SK-N-SH (cell line): ENCODE measurements at places on chromosomes 1 and 21. TPM values are rescaled to one million over a fixed set of nuclear protein-coding genes. Genes with fewer than 3 reads are reported as not detected.

The FAM151A gene
- polyA plus RNA-seq: not detected in 2 replicates

The RGS18 gene
- polyA plus RNA-seq: not detected in 2 replicates

The IVL gene
- polyA plus RNA-seq: 0.64 and 0.86 TPM in 2 replicates

The MR1 gene
- 7.0 and 9.7 TPM in 2 replicates for polyA plus RNA-seq

The ASCL5 gene
- polyA plus RNA-seq: 0.05 TPM in 1 of 2 replicates, not detected in the other

The FAM177B gene
- not detected in 2 replicates for polyA plus RNA-seq

The LCE2A gene
- not detected in 2 replicates for polyA plus RNA-seq

The MEX3A gene
- polyA plus RNA-seq: 15.1 and 16.2 TPM in 2 replicates
